ENCODE measurements at places on chromosomes 11 and 22.

- no peak for DNase-seq
Observed at GRCh38 chr22:41469218-41469851, 418 bp downstream of the ACO2 start.

- DNase-seq: no peak
Observed at GRCh38 chr11:121029153-121029552, 5.3 kb downstream of the TBCEL start.

DNA sequence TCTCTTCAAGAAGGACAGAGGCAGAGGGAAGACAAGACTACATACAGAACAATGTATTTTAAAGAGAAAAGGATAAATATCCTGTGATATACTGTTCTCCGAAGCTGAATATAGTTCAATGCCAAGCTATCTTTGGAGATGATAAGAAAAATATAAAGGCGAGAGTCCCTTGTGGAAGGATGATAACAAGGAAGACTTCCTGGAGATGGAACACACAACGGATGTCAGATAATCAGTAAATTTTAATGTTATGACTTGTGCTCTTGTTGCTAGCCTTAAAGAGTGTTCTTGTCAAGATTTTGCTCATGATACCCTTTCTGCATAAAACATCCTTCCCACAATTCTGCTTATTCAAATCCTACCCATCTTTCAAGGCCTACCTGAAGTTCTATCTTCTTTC is 6.8 kb upstream of the CTR9 start:
- DNase-seq: no peak

- DNase-seq: no peak
Observed at GRCh38 chr11:43546561-43547429, 133.7 kb upstream of the HSD17B12 start.

GRCh38 chr11:123483466-123483865 is 53.4 kb downstream of the GRAMD1B start:
- no peak for DNase-seq

DNA sequence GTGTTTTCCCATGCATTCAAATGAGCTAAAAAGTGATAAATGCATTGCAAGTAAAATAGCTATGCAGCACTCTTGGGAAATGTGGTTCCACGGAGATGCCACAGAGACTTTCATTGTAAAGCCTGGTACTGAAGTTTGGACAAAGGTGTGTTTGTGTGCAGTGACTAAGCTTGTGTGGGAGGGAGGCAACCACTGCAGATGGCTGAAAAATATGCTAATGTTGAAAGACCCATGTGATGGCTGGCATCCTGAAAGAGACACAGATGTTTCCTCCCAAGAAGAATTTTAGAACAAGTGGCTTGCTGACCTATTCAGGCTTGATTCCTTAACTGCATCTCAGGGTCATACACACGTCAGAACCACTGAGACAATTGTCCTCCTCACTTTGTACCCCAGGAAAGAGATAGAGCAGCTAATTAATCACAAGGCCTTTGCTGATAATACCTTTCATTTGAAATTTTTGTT is 73.8 kb downstream of the FAM76B start:
- DNase-seq: peak; percentile 35

- no peak for DNase-seq
Observed at GRCh38 chr11:1487091-1487850, 692 bp upstream of the MOB2 start.

GRCh38 chr11:3879967-3880542 is 24.6 kb downstream of the STIM1 start:
- DNase-seq: no peak

GRCh38 chr11:67303835-67304411 is 593 bp downstream of the SSH3 start:
- DNase-seq: no peak

- DNase-seq: no peak
Observed at GRCh38 chr11:19723572-19724342, 11.1 kb downstream of the NAV2 start.

DNA sequence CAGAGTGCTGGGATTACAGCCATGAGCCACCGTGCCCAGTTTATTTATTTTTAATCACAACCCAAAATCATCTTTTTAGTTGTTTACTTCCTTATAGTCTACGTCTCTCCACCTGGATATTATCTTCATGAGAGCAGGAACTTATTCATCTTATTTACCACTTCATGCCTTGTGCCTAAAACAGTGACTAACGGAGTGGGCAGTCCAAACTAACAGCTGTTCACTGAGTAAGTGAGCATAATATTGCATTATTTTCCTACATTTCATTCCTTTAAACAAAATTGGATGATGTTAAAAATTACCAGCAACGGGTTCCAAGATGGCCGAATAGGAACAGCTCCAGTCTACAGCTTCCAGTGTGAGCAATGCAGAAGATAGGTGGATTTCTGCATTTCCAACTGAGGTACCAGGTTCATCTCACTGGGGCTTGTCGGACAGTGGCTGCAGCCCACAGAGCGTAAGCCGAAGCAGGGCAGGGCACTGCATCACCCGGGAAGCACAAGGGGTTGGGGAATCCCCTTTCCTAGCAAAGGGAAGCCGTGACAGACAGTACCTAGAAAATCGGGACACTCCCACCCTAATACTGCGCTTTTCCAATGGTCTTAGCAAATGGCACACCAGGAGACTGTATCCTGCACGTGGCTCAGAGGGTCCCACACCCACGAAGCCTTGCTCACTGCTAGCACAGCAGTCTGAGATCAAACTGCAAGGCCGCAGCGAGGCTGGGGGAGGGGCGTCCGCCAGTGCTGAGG is 14.1 kb downstream of the TMEM123 start:
- no peak for DNase-seq

DNA sequence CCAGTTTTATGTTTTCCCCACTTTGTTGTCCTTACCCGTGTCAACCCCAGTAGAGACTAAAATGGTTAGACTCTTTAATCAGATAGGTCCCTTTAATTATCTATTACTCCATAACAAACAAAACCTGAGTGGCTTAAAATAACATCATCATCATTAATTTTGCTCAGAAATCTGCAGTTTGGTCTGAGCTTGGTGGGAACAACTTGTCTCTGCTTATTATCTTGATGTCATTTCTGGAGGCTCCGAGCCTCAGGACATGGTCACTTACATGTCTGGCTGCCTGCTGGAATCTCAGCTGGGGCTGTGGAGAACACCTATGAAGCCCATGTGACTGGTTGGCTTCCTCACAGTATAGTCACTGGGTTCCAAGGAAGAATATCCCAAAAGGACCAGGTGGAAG is 26.7 kb downstream of the UVRAG start:
- no peak for DNase-seq

DNA sequence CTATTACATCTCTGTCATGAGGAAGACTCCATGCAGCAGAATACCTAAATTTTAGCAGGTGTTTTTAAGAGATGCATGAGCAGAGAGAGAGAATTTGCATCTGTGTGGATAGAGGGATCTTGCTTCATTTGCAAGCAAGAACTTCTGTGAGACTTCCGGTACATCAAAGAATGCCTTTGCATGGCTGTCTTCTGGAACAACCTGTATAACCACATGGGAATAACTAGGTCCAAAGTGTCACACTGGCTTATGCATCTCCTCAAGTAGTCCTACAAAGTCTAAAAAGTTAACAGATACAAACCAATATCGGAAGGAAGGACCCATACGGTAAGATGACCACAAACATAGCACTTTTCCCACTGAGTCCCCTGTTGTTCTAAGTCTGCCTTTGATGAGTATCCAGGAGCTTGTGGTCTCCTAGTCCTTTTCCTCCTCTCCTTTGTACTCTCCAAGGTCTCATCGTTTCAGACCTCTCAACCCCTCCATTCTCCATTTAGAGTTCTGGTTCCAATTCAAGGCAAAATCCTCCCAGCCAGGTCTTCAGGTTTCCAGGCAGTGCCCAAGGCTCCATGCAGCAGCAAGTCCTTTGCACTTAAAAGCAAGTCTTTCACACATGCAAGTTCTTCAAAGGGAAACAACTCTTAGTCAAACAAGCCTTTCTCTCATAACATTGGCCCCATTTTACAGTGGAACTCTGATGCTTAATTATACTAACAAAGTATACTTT is 581.7 kb upstream of the ARHGAP42 start:
- DNase-seq: no peak

DNA sequence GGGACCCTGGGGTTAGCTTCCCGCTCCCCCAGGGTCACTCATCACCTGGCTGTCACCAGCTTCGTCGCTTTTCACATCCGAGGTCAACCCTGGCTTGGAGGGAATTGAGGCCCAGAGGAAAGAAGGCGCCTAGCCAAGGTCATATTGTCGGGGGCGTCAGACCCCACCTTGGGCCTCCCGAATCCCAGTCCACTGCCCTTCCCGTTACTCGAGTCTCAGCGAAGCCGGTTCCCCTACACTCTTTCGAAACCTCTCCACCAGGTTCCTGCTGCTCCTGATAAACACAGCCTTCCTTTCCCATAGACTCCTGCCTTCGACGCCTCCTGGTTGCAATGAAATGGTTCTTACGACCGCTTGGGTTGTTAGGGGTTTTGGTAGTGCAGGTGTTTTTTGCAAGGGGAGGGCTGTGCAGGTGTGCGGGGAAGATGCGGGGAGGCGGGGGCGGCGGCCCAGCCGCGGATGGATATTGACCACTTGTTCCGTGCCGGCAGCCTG is 642 bp downstream of the NAA40 start:
- DNase-seq: no peak

- no peak for DNase-seq
Observed at GRCh38 chr22:41147722-41148121, 55.3 kb downstream of the EP300 start.

DNA sequence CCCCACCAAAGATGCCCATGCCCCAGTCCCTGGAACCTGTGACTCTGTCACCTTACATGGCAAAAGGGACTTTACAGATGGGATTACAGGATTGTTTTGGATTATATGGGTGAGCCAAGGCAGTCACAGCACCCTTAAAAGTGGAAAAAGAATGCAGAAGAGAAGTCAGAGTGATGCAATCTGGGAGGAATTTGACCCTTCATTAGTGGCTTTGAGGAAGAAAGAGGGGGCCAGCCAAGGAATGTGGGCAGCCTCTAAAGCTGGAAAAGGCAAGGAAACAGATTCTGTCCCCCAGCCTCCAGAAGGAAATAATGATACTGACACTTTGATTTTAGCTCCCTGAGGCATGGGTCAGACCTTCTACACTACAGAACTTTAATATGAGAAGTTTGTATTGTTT is 257.3 kb upstream of the ISX start:
- no peak for DNase-seq

DNA sequence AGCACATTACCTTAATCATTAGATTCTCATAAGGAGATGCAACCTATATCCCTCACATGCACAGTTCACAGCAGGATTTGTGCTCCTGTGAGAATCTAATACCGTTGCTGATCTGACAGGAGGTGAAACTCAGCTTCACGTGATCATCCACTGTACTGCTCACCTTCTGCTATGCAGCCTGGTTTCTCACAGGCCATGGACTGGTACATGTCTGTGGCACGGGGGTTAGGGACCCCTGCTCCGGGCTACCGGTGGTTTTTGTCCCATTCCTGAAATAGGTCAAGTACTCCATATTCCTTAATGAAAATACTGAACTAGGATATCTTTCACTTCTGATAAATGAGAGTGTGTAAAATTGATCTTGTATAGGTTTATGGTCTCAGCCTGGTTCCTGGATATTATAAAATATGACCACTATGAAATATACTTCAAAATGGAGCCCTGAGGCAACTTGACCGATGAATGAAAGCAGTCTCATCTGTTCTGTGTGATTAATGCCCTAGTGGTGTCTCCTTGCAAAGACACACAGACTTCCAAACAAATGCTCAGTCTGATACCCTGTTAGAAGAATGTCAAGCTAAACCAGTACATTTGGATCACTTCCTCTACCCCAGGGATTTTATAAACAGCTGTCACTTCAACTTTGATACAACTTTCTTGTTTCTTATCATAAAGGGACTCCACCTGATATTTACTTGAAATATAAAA is 492.9 kb upstream of the ANO3 start:
- no peak for DNase-seq

DNA sequence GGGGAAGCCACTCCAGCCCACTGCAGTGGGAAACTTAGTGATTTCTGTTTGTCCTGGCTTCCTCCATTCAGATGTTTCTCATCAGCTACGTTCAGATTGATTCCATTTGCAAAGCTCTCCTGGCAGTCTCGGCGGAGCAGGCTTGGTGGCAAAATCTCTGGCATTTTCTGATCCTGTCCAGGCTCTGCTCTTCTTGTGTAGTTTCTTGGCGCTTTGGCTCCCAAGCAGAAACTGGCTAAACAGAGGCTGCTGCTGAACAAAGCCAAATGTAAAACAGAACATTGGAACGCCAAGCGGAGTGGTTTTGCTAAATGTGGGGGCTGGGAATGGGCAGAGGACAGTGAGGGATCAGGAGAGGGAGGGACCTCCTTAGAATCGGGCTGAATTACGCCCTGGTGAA is 36.7 kb downstream of the ADAMTS8 start:
- DNase-seq: no peak

GRCh38 chr11:75491465-75491864 is 34.3 kb downstream of the GDPD5 start:
- no peak for DNase-seq

- no peak for DNase-seq
Observed at GRCh38 chr11:105884436-105884835, 137.6 kb downstream of the MSANTD4 start.

DNA sequence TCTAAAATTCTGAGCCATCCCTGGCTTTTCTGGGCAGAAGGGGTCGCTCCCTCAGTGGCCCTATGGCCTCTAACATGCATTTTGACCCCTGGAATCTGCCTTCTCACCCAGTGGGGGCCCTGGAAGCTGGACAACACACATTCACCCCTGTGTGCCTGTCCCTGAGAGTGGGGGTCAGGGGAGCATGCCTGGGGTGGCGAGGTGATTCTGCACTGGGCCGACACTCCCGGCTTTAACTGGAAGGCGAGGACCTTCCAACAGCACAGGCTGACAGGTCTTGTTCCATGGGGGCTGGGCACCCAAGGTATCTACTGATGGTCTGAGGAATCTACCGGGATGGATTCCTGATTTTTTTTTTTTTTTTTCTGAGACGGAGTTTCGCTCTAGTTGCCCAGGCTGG is 10.7 kb downstream of the PPM1F start:
- no peak for DNase-seq

- peak; percentile 91 for DNase-seq
Observed at GRCh38 chr11:27201454-27202302, 161.1 kb downstream of the BBOX1 start.

GRCh38 chr11:30377347-30377746 is 54.4 kb downstream of the ARL14EP start:
- DNase-seq: no peak

- no peak for DNase-seq
Observed at GRCh38 chr11:7448201-7448600, 37.1 kb upstream of the OLFML1 start.

DNA sequence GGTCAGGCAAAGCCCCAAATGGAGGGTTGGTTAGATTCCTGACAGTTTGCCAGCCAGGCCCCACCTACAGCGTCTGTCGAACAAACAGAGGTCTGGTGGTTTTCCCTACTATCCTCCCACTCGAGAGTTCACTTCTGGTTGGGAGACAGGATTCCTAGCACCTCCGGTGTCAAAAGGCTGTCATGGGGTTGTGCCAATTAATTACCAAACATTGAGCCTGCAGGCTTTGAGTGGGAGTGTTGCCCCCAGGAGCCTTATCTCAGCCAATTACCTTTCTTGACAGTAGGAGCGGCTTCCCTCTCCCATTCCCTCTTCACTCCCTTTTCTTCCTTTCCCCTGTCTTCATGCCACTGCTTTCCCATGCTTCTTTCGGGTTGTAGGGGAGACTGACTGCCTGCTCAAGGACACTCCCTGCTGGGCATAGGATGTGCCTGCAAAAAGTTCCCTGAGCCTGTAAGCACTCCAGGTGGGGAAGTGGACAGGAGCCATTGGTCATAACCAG is 4.7 kb upstream of the TTC36 start:
- peak; percentile 25 for DNase-seq

GRCh38 chr11:61795459-61795858 is 2.7 kb downstream of the FEN1 start:
- DNase-seq: no peak
